NT2/D1 (cell line): ENCODE measurements at places on chromosomes 16 and 17.

GRCh38 chr17:41347869-41348760, 2.5 kb downstream of the KRT33A start:
- DNase-seq: no peak

- no peak for DNase-seq
These were observed 291.6 kb downstream of the MAP2K6 start for GRCh38 chr17:69706127-69706526.

DNA sequence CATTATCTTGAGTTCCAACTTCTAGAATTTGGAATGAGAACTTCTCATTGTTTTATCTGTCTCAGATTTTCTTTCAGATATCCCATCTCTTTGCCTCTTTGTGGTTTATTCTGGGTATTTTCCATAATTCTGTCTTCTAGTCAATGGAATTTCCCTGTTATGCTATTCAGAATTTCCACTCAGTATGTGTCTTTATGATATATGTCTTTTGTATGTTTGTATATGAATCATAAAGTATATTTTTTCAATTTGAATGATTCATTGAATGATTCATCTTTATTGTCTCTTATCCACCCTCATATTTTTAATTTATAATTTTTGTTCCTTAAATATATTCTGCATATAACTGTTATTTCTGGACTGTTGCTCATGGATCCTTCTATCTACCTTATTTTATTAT, 729.7 kb upstream of the GOT2 start:
- DNase-seq: no peak

GRCh38 chr16:78925083-78925767, 675.3 kb downstream of the MAF start:
- DNase-seq: peak; percentile 22

DNA sequence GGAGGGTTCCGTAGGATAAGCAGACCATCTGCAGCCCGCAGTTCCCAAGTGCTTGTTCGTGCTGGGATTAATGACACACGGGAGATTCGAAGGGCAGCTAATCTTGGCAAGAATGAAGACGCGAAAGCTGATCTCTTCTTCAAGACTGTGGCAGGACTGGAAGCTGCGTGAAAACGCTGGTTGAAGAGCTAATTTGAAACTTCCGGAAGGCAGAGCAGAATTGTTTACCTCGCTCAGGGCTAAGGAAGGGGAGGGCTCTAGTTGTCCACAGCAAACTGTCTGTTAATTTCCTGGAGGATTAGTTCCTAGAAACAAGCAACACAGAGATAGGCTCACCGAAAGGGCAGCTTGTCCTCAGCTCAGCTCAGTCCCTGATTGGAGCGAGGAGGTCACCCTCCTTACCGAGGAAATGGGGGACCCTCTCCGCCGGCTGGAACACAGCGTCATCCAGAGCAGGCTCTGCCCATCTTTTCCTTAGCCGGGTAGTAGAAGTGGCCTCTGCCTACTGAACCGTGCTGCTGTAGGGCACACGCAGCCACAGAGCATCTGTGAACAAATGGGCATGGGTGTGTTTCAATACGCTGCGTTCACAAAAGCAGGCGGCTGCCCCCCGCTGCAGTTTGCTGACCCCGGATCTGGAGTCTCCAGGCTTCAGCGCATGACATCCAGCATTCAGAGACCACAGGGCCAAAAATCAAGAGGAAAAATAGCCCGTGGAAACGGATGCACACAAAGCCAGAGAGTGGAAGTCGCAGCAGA, 16.7 kb upstream of the BAIAP2 start:
- no peak for DNase-seq

DNA sequence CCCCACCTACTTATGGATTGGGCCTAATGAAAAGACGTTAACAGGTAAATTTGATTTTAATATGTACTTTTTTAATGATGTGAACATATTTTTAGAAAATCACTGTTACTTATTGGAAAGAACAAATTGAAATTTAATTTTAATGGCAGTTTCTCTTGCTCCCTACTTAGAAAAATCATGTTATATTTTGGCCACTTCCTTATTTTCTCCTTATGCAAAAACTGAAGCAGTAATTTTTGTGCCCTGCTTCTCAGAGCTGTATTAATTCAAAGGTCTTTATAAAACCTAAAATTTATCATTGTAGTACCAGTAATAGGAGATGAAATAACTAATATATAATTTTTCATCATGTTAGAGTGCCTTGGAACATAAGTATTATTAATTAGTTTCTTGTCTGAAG, 2.8 kb downstream of the ZPBP2 start:
- no peak for DNase-seq

GRCh38 chr16:9425236-9425635, 333.8 kb downstream of the HAPSTR1 start:
- no peak for DNase-seq

DNA sequence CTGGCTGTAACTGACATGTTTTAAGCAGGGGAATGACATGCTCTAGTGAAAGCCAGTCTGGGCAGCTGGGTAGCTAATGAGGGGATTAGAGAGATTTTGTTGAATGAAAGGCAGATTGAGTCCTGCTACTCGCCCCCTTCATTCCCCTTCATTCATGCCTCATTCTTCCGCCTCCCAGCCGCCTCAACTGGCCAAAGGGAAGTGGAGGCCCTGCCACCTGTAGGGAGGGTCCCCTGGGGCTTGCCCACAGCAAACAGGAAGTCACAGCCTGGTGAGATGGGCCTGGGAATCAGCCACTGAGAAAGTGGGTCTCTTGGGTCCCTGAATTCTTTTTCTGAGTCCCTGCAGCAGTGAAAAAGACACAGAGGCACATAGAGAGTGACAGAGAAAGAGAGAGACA, 1.1 kb upstream of the CD19 start:
- no peak for DNase-seq
